Activated CD8-positive, alpha-beta T cell treated with anti-CD3 and anti-CD28 coated beads for 36 hours (primary cell): ENCODE measurements at places on chromosomes 6 and 20. TPM values are rescaled to one million over a fixed set of nuclear protein-coding genes. Genes with fewer than 3 reads are reported as not detected.

DEFB132 gene
- not detected for total RNA-seq

EBF4 gene
- total RNA-seq: 1.2 TPM

KIF25 gene
- total RNA-seq: not detected

FRS3 gene
- total RNA-seq: 4.1 TPM

NECAB3 gene
- 16.0 TPM for total RNA-seq

GRCh38 chr20:7703551-7703961, 236.7 kb downstream of the HAO1 start:
- DNase-seq: no peak

- no peak for DNase-seq
Observed at GRCh38 chr20:50230871-50231560, 40.4 kb downstream of the CEBPB start.

DNA sequence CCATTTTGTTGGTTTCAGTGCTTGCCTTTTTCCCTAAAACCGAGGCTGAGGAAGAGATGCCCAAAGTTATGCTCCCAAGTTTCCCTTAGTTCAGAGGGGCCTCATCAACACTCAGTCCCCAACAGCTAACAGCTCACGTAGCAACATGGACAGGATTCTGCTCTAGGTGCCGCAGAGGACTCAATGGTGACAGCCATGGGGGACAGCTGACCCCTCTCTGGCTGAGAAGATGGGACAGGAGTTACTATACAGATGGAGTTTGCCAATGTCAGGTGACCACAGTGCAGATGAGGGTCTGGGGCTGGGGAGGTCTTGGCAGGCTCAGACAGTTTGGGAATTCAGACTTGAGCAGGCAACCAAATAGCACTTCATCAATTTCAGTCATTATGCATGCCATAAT, 67.3 kb downstream of the NPEPL1 start:
- DNase-seq: no peak

- DNase-seq: no peak
Observed at GRCh38 chr6:56227071-56227879, 20.1 kb downstream of the COL21A1 start.

DNA sequence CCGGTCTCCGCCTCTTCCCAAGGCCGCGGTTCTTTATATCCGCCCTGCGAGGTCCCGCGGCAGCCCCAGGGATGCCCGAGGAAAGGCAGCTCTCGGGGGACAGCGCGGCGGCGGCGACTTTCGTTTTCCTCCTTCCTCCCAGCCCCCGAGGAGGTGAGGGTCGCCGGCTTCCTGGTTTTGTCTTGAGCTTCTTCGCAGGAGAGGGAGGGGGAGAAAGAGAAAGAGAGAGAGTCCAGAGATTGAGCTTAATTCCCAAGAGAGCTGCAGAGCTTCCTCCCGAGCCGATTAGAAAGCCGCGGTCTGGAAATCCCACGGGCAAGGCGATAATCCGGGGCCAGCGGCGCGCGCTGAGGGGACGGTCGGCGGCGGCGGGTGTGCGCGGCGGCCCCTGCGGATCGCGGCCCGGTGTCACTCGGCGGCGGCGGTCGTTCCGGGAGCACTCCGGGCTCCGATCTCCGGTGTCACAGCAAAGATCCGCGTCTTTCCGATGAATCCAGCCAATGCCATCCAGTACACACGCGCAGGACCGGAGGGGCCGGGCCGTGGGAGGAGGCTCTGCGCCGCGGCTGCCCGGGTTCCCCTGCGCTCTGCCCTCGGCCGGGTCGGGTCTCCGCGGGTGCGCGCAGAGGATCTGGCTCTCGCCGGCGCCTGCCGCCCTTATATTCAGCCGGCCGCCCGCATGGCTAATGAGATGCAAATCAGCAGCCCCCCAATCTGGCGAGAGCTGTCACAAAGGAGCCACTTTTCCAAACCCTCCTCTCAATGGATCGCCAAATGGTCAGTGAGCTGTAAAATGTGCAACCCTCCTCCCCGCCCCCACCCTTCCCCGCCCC, at the start of gene DLL1:
Gene DLL1 (minus strand): TSS at position 783 of the 833 bp plus-strand sequence. CDS start 939 bp downstream, outside the sequence.
- DNase-seq: peak; percentile 55

DNA sequence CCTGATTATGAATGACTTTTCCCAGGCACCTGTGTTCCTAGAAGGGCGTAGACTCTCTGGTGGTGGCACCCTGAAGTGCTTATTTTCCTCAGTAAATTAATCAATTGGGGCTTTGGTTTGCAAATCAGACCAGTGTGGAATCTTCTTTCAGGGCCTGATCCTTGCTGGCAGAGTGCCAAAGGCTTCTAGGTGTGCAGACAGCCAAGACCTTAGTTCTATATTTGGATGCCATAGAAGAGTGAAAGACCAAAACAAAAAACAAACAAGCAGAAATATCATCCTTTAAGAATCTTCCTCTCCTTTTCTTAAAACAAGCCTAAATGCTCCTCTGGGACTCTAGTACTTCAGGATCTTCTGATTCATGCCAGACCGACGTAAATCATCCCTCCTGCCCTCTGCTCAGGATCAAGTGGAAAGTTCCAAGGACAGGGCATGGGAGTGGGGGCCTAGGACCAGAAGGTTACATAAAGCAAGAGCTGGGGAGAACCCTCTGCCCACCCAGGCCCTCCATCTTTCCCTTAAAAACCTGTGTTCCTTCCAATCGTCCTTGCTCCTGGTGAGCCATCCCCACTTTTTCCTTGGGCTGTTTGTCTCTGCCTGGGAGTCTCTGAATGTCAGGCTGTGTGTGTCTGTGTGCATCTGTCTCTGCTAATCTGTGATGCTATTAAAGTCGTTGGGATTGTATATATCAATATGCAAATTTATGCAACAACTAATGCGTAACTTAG, 70.5 kb upstream of the MYLIP start:
- no peak for DNase-seq

DNA sequence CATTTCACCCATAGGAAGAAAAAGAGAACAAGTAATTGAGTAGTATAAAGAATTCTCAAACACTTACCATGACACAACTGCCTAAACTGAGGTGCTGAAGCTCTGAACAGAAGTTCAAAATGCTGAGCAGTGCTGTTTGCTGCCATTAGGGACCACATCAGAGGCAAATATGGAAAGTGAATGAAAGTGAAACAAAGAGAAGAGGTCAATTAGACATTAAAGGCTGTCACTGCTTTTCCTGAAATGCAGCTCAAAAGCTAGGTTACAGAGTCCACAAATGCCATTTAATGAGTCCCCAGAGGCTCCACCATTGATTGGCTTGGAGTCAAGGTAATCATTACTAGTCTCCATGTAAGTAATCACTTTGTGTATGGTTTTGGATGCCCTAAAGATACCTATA, 46.1 kb downstream of the POU3F2 start:
- peak; percentile 2 for DNase-seq

- no peak for DNase-seq
Observed at GRCh38 chr6:168050881-168051586, 28.0 kb downstream of the FRMD1 start.

DNA sequence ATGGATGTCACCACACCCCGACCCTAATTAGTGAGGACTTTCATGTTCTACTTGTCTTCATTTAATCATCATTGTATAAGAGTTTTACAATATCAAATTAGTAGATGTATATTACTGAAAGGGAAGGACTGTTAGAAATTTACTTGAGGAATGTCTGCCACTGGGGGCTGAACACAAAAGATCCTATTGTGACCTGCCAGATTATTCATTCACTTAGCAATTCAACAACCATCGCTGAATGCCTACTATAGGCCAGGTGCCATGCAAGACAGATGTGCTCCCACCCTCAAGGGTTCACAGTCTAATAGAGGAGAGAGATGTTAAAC, 8.0 kb upstream of the RBCK1 start:
- DNase-seq: no peak

DNA sequence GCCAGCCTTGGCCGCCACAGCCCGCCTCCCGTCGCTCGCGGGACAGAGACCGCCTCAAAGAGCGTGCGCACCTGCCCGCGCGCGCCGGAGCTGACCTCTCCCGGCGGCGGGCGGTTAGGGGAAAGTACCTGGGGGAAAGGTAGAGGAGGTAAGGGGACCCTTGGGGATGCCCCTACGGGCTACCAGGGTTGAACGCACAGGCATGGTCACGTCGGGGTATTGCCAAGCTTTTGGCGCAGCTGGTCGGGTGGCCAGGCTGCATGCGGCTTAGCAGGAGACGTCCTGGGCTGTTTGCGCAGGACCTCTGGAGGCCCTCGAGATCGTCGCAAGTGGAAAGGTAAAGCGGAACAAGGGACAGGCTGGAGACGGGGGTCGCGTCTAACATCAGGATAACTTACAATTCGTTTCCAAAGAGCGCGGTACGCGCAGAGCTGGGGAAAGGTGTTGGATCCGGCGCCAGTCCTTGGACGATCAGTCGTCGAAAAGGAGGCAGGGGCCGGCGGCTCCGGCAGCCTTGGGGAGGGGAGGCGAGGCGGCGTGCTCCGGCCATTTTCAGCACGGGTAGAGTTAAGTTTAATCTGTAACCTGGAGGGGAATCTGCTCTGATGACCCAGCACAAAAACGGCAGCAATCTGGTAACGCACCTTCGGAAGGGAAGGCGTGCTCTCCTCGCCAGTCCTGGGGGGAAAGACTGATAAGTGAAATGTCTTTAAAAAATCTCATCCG, 9.0 kb downstream of the GNAS-AS1 start:
- no peak for DNase-seq

GRCh38 chr6:167779129-167779992, 47.4 kb upstream of the AFDN start:
- DNase-seq: no peak

DNA sequence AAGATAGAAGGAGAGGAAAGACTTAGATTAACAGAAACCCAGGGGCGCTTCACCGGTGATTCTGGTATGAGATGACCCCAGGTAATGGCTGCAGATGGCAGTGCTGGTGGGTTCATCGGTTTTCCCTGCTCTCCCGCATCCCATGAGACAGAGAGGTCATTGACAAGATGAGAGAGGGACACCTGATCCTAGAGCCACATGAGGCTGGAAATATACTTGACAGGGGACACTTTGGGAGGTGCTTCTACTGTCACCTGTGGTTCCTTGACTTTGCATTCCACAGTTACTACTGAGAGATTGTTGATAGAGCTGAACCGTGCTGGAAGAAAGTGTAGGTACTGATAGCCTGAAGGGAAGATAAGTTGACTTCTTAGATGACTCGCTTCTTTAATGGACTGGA, 74.3 kb downstream of the SYNDIG1 start:
- DNase-seq: no peak

- DNase-seq: no peak
Observed at GRCh38 chr6:971981-972640, 279.2 kb upstream of the EXOC2 start.
